Occipital lobe (tissue), 3 donors: ENCODE measurements at places on chromosomes 13 and 19. TPM values are rescaled to one million over a fixed set of nuclear protein-coding genes. Genes with fewer than 3 reads are reported as not detected.
A peak's percentile ranks its signal among the peaks of the same experiment; 100 is the strongest.

The ANKLE1 gene
- 0.94 TPM for total RNA-seq

The FAM216B gene
- total RNA-seq, result 0.78 TPM

The NCAN gene
- total RNA-seq, result 161 TPM

The TLE2 gene
- total RNA-seq, result 6.1 TPM

The C19orf81 gene
- 2.3 TPM for total RNA-seq

The ZNF497 gene
- total RNA-seq, result 5.9 TPM

The LILRA5 gene
- total RNA-seq, result 0.78 TPM

The ZNF723 gene
- not detected for total RNA-seq

DNA sequence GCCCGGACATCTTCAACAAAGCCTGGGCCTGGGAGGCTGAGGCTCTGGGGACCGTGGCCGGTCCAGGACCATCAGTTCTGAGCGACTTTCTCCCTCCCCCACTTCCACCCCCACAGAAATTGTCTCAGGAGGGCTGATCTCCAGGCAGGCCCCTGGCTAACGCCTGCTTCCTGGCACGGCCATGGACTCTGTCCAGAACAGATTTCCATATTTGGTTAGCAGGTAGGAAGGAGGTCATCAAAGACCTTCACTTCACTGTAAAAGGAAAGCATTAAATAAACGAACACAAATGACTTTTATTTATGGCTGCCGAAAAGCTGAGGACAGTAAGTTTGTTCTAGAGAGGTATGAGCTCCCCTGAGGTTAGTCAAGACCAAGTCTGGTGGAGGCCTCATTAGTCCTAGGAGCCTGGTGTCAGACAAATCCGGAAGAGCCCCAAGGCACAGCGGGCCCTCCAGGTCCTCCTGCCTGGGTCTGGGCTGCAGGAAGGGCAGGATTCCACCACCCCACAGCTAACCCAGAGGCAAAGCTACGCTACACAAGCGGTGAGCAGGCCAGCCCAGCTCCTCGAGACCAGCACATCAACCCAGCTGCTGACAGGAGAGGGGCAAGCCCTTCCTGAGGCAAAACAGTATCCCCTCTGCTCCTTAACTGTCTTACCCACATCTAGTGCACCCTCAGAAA is 4.6 kb upstream of the PLPP2 start:
- no peak for DNase-seq

DNA sequence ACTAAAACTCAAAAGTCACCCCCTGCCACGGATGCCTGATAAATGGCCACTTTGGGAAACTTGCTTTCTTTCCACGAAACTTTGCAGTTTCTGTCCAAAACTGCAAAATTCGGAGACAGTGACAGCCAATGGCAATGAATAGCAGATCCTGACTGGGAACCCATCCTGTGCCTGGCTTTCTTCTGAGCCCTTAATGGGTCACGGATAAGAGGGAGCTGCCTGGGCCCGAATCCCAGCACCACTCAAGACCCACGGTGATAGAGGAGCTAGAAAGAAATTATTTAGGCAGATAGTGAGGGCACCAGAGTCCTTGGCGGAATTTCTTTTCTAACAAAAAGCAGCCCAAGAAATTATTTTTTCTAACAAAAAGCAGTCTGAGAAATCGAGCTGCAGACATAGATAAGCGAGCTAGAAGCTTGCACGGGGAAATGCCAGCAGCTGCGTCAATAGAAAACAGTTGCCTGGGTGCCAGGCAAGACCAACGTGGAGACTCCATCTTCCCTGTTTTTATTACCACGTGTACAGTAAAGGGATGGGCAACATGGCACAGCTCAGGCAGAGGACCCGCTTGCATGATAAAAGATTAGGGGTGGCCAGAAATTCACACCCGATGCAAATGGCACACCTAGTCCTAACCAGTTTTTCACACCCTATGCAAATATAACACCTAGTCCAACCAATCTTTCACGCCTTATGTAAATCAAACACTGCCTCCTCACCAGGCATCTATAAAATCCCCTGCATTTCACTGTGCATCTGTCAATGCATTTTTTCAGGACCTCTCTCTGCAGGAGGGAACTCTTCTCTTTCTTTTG is 7.1 kb upstream of the HSH2D start:
- no peak for DNase-seq

GRCh38 chr19:35330475-35330874 is 1.5 kb downstream of the CD22 start:
- DNase-seq, result no peak

DNA sequence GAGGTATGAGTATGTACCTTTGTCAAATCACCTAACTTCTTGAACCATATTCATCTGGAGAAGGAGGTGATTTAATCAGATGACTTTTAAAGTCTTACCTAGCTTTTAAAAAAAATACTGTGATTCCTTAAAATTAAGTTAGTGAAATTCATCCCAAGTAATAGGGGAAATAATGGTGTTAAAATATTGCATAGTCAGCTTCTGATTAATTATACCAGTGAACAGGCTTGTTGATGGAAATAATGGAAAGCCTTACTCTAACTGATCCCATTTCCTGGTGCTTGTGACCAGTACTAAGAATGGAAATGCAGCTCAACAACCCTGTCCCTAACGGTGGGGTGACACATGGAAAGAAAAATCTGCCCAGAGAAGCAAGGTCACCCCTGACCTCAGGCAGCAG is 130.7 kb downstream of the CDK8 start:
- no peak for DNase-seq

GRCh38 chr19:344625-345319 is at the start of gene MIER2:
Gene MIER2, minus strand, starts transcription at chr19:344796. Its CDS starts 14 bp downstream, at chr19:344782.
- DNase-seq, result peak; percentile 80

DNA sequence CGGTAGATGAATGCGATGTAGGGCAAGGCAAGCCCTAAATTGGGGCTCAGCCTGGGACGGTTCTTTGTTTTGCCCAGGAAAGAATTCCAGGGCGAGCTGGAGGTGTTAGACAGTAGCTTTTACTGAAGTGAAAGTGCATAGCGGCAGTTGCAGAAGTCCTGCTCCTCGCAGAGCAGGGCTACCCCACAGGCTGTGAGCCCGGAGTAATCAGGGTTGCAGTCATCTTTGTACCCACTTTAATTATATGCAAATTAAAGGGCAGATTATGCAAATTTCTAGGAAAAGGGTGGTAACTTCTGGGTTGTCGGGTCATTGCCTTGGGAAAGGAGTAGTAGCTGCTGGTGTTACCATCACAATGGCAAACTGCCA is 30.5 kb downstream of the VAV1 start:
- no peak for DNase-seq

DNA sequence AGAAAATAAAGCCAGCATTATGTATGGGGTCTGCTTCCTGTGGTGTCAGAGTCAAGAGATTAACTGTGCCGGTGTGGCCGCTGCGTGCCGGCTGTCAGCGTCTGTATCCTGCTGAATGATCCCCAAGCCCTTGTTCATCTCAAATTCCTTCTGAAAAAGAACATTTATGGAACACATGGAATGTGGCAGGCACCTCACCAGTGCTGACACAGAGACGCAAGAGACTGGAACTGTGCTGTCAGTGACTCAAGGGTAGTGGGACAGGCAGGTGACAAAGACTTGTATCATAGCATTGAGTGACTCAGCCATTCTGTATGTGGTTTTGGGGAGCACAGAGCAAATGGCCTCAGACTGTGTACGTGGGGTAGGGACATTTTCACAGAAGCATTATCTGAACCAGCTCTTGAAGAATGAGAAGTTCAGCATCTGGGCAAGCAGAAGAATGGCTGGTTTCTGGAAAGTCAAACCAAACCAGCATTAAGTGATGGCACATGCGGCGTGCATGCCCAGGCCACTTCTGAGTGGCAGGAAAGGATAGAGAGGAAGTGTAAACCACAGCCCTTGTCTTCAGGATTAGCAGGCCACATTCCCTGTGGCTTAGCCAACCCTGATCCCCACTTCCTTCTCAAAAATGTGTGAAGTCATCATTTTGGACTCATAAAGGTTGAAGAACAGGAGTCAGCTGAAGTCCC is 54.0 kb upstream of the IRS2 start:
- DNase-seq, result no peak

- DNase-seq, result no peak
Observed at GRCh38 chr19:30395283-30395682, 23.1 kb downstream of the ZNF536 start.

- no peak for DNase-seq
Observed at GRCh38 chr19:35811317-35812219, 1.1 kb downstream of the PRODH2 start.

DNA sequence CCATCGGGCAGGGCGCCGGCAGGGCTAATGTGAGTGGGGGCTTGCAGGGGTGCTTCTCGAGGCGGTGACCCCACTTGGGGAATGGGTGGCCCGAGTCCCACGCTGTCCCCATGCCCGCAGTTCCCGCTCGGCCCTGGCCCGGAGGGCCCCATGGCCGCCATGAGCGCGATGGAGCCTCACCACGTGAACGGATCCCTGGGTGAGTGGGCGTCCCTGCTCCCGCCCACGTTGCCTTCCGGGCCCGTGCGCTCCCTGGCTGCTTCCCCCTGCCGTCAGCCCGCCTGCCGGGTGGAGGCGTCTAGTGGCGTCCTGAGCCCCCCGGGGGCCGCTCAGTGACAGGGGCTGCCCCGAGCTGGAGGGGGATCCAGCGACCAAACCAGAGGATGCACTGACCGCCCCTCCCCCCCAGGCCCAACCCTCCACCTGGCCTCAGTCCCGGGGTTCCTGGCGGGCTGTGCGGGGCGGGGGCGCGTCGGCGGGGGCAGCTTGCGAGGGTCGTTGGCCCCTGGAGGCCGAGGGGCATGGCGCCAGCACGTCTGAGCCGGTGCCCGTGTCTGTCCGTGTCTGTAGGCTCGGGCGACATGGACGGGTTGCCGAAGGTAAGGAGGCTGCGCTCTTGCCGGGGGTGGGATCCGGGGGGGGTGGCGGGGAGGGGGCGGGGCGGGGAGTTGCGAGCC is 4.8 kb downstream of the ISYNA1 start:
- DNase-seq, result no peak

DNA sequence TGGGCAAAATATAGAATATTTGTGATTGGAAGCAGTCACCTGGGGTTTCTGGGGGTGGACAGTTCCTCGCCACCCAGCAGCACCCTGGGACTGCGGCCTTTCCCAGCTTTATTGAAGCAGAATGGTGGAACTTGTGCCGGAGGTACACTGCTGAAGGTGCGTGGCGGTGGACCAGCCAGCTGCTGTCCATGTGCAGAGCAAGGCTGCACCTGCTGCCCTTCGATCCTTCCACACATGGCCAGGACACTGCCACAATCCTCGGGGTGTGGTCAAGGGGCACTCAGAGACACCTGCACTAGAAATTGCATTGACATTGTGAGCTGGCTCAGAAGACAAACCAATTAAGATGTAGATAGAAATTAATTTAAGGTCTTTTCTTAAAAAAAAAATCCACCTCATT is 11.4 kb upstream of the GPI start:
- no peak for DNase-seq

GRCh38 chr19:54729416-54730188 is 5.4 kb downstream of the KIR3DL3 start:
- no peak for DNase-seq

- DNase-seq, result no peak
Observed at GRCh38 chr19:38291855-38292254, 12.2 kb upstream of the C19orf33 start.
